Activated CD8-positive, alpha-beta memory T cell treated with anti-CD3 and anti-CD28 coated beads, Interleukin-2, amount 10 ng/mL, durations not matched to agents 7 days and 5 days (primary cell): ENCODE measurements at places on chromosomes 1 and 21. TPM values are rescaled to one million over a fixed set of nuclear protein-coding genes. Genes with fewer than 3 reads are reported as not detected.

DNA sequence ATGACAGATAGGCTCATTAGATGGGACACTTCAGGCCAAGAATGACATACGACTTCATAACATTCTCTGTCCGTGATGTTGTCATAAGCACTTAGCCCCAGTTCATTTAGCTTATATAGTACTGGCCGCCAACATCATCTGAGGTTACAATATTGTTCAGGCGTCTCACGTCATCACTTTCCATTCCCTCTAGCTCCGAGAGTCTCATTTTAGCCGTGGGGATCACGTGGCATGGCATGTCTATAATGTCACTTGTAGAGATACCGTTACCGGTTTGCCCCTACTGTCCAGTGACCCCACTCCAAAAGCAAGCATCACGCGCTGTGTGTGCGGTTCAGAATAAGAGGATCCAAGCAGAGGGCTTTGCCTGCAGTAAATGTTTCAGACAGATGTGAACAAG lies 34.6 kb upstream of the HEATR1 start:
- DNase-seq, result no peak

DNA sequence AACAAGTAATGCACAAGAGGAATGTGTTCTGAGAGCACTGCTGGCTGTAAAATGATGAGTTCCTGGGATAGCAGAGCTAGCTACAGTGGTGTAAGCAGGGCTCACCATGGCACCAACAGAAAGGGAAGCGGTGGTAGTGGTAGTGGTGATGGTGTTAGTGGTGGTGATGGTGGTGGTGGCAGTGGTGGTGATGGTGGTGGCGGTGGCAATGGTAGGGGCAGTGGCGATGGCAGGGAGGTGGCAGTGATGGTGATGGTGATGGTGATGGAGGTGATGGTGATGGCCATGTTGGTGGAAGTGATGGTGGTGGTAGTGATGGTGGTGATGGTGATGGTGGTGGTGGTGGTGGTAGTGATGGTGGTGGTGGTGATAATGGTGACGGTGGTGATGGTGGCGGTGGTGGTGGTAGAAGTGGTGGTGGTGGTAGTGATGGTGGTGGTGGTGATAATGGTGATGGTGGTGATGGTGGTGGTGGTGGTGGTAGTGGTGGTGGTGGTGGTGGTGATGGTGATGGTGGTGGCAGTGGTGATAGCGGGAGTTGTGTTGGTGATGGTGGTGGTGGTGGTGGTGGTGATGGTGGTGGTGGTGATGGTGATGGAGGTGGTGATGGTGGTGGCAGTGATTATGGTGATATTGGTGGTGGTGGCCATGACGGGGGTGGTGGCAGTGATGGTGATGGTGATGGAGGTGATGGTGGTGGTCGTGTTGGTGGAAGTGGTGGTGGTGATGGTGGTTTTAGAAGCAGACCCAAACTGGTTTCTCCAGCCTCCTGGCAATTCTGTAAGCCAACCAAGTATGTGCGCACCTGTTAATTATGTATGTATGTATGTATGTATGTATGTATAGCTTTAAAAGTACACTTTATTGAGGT lies 254.1 kb downstream of the TRABD2B start:
- DNase-seq, result no peak

DNA sequence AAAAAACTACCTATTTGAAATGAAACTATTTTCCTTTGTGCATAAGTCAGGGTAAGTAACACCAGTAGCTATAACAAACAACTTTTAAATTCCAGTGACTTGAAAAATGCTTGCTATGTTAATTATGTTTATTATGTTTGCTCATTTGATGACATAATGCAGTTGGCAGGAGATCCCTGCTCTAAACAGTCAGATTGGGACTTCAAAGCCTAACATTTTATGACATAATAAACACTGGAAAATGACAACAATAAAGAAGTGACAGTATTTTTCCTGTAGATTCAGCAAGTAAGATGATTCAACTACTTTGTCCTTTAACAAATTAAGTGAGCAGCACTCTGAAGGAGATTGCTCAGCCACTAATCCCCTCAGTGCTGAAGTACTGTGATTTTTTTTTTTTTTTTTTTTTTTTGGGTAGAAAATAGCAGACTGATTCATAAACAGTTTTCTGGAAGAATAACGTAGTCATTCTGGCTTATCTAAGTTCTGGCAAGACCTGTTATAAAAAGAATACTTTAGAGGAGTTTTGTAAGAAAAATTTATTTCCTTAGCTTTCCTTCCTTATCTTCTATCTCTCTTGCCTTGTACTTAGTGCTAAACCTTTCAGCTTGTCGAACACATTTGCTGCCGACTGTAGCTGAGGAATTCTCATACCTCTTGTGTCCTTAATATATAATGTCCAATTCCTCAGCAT lies 207.2 kb downstream of the PTGER3 start:
- DNase-seq, result no peak

DNA sequence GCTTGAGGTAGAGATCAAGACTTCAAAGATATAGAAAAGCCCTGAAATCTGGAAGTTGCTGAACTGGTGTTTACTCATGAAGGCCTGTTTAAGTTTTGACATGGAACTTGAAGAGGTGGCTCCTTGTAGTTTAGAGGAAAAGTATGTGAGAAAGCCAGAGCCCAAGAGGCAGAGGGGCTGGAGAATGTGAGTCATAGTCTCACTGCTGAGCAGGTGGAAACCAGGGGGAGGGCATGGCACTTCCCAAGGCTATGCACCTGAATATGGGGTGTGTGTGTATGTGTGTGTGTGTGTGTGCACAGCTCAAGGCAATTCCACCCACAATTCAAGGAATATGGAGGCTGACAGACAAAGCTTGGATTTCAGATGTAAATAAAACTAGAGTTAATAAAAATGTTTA lies 46.8 kb upstream of the C1orf198 start:
- no peak for DNase-seq

DNA sequence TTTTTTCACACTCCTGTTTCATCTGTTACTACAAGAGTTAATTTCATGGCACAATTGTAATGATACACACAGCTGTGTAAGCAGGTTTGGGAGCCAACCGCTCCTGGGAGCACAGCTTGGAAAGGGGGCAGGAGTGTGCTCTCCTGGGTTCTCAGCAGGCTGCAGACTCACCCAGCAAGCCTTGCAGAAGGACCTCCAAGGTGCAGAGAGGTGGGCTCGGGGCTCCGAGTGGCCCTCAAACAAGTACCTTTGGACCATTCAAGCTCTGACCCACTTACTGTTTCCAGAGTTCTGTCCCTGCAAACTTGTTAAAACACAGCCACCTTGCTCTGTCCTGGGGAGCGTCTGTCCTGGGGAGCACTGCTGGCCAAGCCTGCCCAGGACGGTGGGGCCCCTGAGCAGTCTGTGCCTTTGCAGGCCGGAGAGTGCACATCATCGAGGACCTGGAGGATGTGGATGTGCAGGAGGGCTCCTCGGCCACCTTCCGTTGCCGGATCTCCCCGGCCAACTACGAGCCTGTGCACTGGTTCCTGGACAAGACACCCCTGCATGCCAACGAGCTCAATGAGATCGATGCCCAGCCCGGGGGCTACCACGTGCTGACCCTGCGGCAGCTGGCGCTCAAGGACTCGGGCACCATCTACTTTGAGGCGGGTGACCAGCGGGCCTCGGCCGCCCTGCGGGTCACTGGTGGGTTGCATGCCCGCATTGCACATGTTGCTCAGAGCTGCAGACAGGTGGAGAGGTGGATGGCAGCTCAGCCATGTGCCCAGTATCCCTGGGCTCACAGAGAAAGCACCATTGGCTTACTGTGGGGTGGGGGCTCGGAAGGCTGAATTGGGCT lies 78.0 kb downstream of the OBSCN start:
- DNase-seq, result no peak

- DNase-seq, result peak; percentile 23
Measured at GRCh38 chr1:53141487-53142055, 867 bp downstream of the SLC1A7 start.

The GJA9 gene
- not detected for total RNA-seq

The TNNT2 gene
- total RNA-seq, result not detected

The TNFRSF4 gene
- 8.1 TPM for total RNA-seq
